ENCODE measurements at places on chromosomes 12 and 14.

DNA sequence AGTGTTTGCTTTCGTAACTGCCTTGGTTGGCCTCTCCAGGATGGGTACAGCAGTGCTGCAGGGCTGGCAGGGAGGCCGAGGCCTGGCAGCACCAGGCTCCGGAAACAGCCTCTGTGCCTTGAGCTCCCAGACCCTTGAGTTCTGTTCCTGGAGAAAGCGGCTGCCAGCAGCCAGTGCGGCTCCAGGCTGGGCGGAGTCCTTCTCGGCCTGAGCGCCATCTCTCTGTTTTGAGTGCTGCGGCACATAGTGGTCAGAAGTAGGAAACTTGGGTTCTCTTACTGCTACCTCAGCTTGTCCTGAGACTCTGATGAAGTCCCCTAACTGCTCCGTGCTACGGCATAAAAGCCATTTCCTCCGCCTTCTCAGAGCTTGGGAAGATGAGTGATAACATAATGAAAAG is 65.9 kb downstream of the KCNA1 start:
- no peak for DNase-seq

- DNase-seq: peak; percentile 45
Measured at GRCh38 chr12:65510584-65511050, 232.1 kb downstream of the MSRB3 start.

DNA sequence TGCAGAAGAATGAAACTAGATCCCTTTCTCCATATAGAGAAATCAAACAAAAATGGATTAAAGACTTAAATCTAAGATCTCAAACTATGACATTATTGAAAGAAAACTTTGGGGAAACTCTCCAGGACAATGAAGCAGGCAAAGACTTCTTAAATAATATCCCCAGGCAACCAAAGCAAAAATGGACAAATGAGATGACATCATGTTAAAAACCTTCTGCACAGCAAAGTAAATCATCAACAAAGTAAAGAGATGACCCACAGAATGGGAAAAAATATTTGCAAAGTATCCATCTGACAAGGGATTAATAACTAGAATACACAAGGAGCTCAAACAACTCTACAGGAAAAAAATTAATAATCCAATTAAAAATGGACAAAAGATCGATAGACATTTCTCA is 101.0 kb downstream of the RALGAPA1 start:
- DNase-seq: no peak

DNA sequence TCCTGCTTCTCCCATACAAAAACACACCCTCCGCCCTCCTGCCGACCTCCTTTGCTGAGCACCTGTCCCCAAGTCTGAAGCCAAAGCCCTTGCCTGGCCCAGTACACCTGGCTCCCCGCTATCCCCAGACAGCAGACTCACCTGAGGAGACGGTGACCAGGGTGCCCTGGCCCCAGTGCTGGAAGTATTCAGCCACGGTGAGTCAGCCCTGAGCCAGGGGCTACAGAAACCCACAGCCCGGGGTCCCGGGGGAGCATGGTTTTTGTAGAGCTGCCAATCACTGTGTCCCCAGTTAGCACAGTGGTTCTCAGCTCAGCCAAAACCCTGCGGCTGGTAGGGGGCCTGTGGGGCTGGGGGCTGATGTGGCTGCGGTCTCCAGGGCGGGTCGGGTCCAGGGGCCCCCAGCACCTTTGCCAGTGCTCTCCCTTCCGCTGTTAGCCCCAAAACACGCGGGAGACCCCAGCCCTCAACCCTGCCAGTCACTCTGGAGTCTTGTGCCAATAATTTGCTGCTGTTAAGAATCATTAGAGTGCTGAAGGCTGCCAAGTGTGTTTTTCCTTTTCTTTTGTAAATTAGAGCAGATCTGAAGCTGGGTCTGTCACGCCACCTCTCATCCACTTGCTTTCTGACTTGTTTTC is 339.0 kb downstream of the TMEM121 start:
- no peak for DNase-seq

DNA sequence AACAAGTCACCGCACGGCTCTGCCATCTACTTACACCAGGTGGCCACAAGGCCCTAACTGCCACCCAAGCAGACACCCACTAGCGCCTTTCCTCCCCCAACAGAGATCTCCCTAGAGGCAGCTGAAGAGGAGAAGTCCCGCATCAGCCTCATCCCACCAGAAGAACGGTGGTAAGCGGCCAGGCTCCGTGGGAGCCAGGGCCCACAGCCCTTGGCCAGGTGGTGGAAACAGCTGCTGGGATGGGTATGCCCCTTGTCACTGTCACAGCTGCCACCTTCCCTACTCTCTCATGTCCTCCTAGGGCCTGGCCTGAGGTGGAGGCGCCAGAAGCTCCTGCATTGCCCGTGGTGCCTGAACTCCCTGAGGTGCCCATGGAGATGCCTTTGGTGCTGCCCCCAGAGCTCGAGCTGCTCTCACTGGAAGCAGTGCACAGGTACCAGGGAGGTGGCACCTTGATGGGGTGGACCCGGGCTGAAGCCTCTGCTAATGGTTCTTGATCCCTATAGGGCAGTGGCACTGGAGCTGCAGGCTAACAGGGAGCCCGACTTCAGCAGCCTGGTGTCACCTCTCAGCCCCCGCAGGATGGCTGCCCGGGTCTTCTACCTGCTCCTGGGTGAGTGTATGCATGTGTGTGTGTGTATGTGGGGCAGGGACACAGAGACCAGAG is 7.5 kb downstream of the REC8 start:
- DNase-seq: no peak

GRCh38 chr12:16329594-16329993 is 17.9 kb upstream of the MGST1 start:
- DNase-seq: no peak

- no peak for DNase-seq
Measured at GRCh38 chr14:104981699-104982541, 3.7 kb upstream of the CLBA1 start.

DNA sequence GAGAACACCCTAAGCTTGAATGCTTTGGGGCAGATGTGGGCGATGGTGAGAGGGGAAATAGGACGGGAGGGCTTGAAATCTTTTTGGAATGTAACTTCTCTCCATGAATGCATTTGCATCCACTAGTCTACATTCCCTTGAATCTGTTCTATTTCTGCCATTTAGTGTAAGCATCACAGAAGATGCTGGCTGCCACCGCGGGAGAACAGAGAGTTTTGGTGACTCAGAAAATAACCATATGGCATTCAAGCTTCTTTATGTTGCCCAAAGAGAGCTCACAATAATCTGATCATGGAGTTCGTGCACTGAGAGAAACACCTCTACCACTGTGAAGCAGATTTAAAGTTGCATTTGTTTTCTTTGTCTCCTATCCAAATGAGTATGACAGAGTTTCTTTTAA is 52.6 kb upstream of the OTX2 start:
- DNase-seq: no peak
